ENCODE measurements at places on chromosomes 2 and 18.

- no peak overlapping the region for H3K4me3 ChIP-seq
- H3K27me3 ChIP-seq = no peaks in the 10 kb centered on the region
- no peak overlapping the region for H3K27ac ChIP-seq
- H3K36me3 ChIP-seq = no peaks in the 10 kb centered on the region
- DNase-seq = no peak
Observed at GRCh38 chr2:18464913-18465312, 95.5 kb downstream of the RDH14 start.

GRCh38 chr18:24413148-24413547, 13.3 kb upstream of the IMPACT start:
- H3K27me3 ChIP-seq = peaks cover 6% of the 10 kb centered on the region
- no peaks in the 10 kb centered on the region for H3K4me1 ChIP-seq
- DNase-seq = no peak
- H3K4me3 ChIP-seq = no peak overlapping the region
- no peaks in the 10 kb centered on the region for H3K36me3 ChIP-seq

DNA sequence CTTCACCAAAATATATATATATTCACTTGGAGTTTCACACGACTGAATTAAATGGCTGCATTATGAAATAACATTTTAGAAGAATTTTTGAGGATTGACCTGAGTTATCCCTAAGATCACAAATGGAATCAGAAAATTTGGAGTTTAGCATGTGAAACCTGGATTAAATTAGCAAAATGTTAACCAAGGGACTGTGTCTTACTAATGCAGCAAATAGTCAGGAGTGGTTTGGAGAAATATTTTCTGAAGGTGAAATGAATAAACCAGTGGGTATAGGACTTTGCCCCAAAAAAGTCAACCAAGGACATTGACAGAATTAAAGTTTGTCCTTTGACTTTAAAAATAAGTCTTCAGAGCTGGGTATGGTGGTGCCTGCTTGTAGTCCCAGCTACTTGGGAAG, 111.2 kb downstream of the PRPF40A start:
- H3K4me3 ChIP-seq = no peak overlapping the region
- no peak for DNase-seq
- peaks cover 4% of the 10 kb centered on the region for H3K36me3 ChIP-seq
- no peaks in the 10 kb centered on the region for H3K27me3 ChIP-seq
- H3K27ac ChIP-seq = no peak overlapping the region

- no peaks in the 10 kb centered on the region for H3K36me3 ChIP-seq
- H3K4me3 ChIP-seq = no peak overlapping the region
- H3K27me3 ChIP-seq = no peaks in the 10 kb centered on the region
- H3K4me1 ChIP-seq = no peaks in the 10 kb centered on the region
- no peak for DNase-seq
Observed at GRCh38 chr2:221350616-221351015, 221.5 kb downstream of the EPHA4 start.

- H3K4me1 ChIP-seq = no peaks in the 10 kb centered on the region
- no peaks in the 10 kb centered on the region for H3K27me3 ChIP-seq
- no peak overlapping the region for H3K27ac ChIP-seq
- no peak overlapping the region for H3K4me3 ChIP-seq
- no peak for DNase-seq
Observed at GRCh38 chr2:23628926-23629771, 244.2 kb downstream of the KLHL29 start.

GRCh38 chr2:74571058-74571457, 16.5 kb downstream of the DOK1 start:
- no peaks in the 10 kb centered on the region for H3K36me3 ChIP-seq
- H3K4me3 ChIP-seq = no peak overlapping the region
- H3K4me1 ChIP-seq = peaks cover 28% of the 10 kb centered on the region
- no peak overlapping the region for H3K27ac ChIP-seq
- no peak for DNase-seq
- H3K27me3 ChIP-seq = no peaks in the 10 kb centered on the region

GRCh38 chr2:84850471-84850870, 30.4 kb downstream of the TRABD2A start:
- peaks cover 5% of the 10 kb centered on the region for H3K27me3 ChIP-seq
- no peak for DNase-seq
- no peaks in the 10 kb centered on the region for H3K4me1 ChIP-seq
- H3K4me3 ChIP-seq = no peak overlapping the region
- no peak overlapping the region for H3K27ac ChIP-seq

DNA sequence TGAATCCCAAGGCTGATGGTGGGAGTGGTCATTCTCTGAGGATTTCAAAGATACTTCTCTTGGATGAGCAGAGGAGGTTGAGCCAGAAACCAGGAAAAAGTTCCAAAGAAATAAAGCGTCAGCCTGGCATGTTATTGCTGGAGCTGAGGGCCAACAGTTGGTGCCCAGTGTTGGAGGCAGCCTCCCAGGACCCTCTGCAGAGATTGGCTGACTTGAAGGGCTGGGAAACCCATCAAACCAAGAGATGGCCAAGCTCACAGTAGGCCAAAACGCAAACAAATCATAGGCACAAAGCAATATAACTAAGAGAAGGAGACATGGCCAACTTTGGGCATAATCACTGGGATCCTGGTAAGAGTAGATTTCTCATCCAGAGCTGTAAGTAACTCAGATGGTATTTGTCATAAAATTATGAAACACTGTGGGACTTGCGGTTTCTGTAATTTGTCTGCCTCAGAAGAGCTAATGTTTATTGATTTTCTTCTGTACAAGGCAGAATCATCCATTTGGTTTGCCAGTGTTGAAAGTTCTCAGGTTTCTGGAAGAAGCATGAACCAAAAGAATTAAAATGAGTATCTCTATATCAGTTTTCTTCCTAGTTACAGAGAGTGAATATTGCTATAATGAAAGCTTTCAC, 108.3 kb downstream of the ATL2 start:
- DNase-seq = no peak
- H3K27ac ChIP-seq = no peak overlapping the region
- H3K4me3 ChIP-seq = no peak overlapping the region

DNA sequence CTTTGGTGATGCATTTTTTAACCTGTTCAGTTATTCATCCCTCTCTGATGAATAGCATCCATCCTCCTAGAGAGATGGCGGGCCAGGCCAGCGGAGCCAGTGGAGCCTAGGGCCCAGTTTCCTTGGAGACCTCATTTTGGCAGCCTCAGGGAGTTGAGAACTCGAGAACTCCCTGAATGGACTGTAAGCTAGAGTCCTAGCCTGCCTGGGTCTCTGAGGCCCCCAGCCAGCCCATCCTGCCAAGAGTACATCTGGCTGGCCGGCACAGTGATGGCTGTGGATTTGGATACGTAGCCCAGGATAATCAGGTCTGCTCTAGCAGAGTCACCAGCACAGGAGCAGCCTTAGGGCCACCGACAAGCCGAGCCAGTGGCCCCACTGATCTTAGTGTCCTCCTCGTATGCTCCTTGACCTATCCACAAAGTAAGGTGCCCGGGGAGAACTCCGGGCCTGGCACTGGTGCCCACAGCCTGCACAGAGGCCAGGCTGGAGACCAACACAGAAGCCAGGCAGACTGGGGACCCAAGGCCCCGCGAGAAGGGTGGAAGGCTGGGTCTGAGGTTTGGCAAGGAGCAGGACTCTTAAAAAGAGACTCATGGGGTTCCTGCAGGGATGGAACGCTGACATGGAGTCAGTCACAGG, 110.5 kb upstream of the MCFD2 start:
- no peaks in the 10 kb centered on the region for H3K27me3 ChIP-seq
- no peak overlapping the region for H3K27ac ChIP-seq
- H3K4me1 ChIP-seq = peaks cover 12% of the 10 kb centered on the region
- no peak overlapping the region for H3K4me3 ChIP-seq
- no peak for DNase-seq

DNA sequence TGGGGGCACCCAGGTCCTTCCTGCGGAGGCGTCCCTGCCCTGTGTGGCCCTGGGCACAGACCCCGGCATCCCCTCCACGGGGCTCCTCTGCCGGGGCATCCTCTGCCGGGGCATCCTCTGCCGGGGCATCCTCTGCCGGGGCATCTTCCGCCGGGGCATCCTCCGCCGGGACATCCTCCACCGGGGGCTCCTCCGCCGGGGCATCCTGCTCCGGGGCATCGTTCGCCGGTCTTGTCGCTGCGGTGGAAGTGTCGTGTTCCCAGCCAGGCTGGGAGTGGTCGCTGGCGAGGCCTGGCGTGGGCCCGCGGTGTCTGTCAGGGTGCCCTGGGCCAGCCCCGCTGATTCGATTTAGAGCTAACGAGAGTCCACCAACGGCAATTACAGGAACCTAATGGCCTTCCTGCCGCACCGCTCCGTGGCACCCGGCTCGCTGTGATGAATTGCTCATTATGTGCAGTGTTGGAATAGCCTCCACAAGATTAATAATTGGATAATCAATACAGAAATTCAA, 115.1 kb downstream of the NFATC1 start:
- H3K4me3 ChIP-seq = no peak overlapping the region
- H3K4me1 ChIP-seq = no peaks in the 10 kb centered on the region
- H3K27me3 ChIP-seq = peaks cover 100% of the 10 kb centered on the region
- H3K36me3 ChIP-seq = no peaks in the 10 kb centered on the region

Data from SK-N-SH (cell line).